ENCODE measurements at places on chromosomes 11 and 22.

GRCh38 chr22:49417833-49418232 lies 409.8 kb downstream of the BRD1 start:
- DNase-seq = no peak

GRCh38 chr11:94142308-94143281 lies 14.0 kb downstream of the PANX1 start:
- no peak for DNase-seq

- no peak for DNase-seq
Measured at GRCh38 chr22:22773979-22774604, 113.5 kb upstream of the IGLL5 start.

- DNase-seq = peak; percentile 71
Measured at GRCh38 chr11:46389450-46390330, 1.9 kb downstream of the CHRM4 start.

GRCh38 chr22:17753401-17753989 lies 20.8 kb downstream of the BID start:
- no peak for DNase-seq

- DNase-seq = no peak
Measured at GRCh38 chr11:61593151-61593550, 12.3 kb upstream of the SYT7 start.

DNA sequence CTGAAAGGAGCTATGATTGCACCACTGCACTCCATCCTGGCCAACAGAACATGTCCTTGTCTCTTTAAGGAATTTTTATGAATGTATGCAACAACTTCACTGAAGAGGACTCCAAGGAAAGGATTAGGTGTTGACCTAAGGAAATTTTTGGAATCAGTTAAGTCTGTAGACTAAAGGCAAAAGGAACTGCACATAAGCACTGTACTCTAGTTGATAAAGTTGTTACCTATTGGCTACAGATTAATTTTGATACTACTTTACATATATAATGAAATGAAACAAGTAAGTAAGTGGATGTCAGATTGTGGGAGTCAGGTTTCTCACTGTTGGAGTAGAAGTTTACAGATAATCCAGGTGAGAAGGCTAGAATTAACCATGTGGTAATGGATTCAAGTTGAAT lies 36.5 kb downstream of the TUG1 start:
- DNase-seq = no peak

DNA sequence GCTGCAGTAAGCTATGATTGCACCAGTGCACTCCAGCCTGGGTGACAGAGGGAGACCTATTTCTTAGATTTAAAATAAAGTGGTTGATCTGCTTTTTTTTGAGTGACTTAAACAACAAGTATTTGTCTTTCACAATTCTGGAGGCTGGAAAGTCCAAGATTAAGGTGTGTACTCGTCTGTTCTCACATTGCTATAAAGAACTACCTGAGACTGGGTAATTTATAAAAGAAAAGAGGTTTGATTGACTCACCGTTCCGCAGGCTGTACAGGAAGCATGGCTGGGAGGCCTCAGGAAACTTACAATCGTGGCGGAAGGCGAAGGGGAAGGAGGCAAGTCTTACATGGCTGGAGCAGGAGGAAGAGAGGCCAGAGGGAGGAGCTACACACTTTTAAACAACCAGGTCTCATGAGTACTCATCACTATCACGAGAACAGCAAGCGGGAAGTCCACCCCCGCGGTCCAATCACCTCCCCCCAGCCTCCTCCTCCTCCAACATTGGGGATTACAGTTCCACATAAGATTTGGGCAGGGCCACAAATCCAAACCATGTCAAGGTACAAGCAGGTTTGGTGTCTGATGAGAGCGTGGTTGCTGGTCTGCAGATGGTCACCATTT lies 19.7 kb upstream of the OSBPL5 start:
- DNase-seq = no peak

DNA sequence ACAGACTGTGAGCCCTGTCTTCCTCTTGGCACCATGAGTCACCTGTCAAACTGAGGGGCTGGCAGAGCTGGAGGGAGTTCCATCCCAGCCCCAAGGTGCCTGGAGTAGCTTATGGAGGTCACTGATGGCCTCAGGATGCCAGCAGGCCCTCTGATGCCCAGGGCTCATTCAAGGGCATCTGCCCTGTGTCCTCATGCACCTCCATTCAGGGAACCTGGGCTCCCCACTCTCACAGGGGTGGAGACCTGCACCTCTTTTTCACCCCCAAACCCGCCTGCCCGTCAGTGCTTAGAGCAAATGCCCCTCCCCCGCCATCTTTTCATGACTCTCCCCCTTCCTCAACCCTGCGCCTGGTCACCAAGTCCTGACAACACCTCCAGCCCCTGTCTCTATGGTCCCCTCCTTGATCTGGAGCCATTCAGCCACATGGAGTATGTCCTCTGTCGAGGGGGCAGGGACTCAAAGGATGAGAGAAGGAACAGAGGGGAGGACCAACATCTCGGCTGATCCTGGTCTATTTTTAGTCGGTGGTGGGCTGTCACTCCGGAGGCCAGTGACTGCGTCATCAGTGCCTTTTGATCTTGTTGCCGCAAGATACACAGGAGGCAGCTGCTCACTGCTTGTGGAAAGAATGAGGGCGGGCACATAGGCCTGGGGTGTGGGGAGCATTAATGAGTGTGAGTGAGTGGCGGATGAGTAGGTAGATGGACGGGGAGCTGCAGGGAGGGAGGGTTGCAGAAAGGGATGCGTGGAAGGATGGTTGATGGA lies 72.2 kb downstream of the CDKN1C start:
- no peak for DNase-seq

- no peak for DNase-seq
Measured at GRCh38 chr22:27975381-27976013, 56.4 kb upstream of the PITPNB start.

DNA sequence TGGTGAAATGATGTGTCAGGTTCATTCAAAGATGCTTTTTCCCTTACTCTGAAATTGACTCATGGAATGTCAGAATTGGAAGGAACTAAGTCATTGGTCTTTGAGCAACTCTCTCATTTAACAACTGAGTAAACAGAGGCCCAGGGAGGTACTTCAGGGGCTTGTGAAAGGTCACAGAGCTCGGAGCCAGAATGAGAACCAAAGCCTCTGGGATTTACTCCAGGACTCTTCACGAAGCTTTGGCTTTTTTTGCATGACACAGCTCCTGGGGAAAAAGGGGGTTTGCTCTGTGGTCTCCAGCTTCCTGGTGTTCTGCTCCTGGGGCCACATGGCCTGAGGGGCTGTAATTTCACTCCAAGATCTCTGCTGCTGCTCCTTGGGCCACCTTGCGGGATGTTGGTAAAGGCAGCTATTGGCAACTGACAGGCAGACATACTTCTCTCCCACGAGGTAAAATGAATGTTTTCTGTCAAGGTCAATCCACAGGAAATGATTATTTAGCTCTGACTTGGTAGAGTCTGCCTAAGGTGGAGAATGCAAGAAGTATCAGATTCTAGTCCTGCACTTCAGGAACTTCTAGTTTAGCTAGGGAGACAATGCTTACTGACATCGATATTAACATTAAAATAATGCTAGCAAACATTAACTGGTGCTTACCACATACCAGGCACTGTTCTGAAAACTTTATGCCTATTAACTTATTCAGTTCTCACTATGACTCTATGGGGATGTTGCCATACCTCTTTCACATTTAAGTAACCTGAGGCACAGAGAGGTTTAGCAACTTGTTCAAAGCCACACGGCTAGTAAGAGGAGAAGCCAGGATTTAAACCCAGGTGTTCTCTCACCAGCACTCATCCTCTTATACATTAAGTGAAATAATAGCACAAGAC lies 16.1 kb downstream of the PKNOX2 start:
- no peak for DNase-seq

- DNase-seq = no peak
Measured at GRCh38 chr22:35548722-35549112, 8.1 kb downstream of the RASD2 start.

- no peak for DNase-seq
Measured at GRCh38 chr11:126893796-126894195, 106.8 kb downstream of the KIRREL3 start.

DNA sequence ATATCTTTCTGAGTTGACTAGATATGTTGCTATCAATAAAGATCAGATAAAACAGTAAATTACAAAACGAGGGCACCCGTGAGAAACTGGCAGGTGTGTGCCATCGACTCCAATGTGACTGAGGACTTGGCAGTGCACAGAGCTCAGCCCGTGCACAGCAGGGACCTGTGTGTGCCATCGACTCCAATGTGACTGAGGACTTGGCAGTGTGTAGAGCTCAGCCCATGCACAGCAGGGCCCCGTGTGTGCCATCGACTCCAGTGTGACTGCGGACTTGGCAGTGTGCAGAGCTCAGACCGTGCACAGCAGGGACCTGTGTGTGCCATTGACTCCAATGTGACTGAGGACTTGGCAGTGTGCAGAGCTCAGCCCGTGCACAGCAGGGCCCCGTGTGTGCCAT lies 347.2 kb upstream of the B3GAT1 start:
- peak; percentile 73 for DNase-seq

DNA sequence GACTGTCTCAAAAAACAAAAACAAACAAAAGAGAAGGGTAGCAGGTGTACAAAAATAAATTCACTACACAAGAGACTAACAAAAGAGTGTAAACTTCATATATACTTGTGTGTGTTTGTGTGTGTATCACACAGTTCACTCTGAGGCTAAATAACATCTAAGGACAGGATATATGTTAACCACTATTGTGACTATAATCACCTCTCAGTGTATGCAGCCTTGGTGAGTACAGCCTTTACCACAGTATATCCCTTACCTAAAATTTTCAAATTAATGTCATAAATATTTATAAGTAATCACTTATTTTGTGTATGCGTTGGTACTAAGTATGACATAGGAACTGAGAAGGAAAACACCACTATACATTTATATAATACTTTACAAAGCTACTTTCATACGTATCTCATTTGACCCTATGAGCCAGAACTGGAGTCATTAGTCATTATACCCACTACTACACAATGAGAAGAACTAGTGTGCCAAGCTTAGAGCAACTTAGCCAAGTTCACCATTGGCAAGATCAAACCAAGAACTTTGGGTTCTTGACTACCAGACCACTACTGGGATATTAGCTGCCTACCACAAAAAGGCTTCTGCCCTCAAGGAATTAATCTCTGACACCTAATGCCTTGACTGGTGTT lies 116.7 kb downstream of the SGSM3 start:
- no peak for DNase-seq

DNA sequence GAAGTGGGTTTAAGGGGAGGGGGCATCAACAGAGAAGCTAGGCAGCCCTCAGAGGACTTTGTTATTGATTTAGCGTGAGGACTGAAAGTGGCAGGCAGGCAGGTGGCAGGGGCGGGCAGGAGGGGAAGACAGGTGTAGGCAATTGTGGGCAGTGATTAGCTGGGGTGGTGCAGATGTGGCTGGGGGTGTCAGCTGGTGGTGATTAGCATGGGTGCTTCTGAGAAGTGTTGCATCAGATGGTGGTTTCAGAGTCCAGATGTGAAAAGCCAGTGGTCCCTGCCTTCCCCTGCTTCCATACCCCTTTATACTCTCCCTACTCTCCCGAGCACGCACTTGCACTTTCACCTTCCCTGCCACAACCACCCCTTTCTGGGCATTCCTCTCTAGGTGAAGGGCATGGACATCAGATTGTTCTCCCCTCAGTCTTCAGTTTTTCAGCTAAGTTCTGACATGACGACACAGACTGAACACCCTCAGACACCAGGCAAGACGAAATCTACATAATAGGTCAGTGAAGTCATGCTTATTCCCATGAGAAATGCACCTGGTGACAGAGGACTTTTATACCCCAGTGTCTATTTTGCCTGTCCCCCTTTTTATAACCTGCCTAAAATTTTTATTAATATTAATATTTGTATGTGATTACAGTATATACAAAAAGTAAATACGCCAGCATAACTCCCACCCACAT lies 435.7 kb upstream of the CADM1 start:
- DNase-seq = no peak

DNA sequence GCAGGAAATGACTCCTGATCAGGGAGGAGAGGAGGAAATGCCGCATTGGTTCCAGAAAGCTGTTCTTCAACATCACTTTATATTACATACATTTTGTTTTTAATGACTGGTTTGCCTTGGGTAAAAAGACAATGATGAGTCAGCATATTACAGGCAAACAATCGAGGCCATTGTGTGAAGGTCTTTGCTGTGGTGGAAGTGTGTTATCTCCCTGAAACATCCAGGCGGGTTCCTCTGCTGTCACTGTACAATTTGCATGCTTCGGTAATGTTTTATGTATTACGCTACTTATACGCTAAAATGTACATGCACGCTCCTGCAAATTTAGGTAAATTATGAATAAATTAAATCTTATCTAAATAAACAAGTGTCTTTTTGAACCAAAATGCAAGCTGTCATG lies 161.1 kb downstream of the KIRREL3 start:
- DNase-seq = no peak

DNA sequence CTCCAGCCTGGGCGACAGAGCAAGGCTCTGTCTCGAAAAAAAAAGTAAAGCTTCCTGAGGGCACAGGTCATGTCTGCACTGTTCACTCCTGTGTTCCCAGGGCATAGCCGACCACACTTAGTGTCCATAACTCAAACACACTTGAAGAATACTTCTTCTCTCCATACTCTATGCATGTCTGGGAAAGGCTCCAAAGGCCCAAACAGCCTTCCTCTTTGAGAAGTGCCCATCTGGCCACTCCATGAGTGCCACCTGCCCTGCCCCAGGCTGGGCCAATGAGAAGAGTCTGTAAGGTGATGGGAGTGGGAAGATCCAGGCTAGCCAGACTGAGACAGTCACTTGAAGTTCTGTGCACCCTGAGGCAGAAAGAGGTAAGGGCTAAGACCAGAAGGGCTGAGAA lies 24.7 kb downstream of the DGCR2 start:
- peak; percentile 93 for DNase-seq

DNA sequence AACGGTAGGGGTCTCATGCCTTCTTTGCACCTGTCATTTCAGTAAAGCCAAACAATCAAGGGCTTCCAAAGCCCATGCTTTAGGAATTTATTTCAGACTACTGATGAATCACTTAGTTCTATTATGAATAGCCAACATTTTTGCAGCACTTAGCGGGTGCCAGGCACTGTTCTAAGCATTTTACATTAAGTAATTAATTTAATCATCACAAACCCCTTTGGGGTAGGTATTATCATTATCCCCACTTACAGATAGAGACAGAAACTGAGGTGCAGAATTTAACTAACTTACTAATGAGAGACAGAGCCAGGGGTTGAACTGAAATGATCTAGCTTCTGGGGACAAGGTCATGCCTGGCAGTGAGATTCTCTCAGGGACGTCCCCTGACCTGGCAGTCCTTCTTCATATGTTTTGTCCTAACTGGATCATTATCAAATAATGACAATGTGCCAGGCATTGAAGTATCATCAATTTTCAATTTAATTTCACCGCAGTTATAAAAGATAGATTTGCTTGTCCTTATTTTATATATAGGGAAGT lies 31.7 kb upstream of the NAV2 start:
- no peak for DNase-seq

Measured in cerebellar cortex (tissue), 1 donor.